ENCODE measurements at places on chromosomes 5 and 9.

DNA sequence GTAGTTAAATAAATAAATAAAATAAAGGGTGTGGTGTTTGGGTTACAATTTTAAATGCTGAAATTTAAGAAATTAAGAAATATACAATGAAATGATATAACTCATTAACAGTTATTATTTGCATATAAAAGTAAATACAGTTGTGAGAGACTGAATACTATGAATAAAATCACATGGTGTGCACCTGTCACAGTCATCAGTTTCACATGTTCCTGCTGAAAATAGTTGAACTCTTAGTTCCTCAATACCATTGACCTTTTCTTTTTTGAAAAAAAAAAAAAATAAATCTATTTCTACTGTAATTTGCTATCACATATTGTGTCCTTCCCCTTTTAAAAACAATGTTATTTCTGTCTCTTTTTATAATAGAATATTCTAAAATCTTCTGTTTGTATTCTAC is 130.9 kb upstream of the CHD1 start:
- DNase-seq = no peak

DNA sequence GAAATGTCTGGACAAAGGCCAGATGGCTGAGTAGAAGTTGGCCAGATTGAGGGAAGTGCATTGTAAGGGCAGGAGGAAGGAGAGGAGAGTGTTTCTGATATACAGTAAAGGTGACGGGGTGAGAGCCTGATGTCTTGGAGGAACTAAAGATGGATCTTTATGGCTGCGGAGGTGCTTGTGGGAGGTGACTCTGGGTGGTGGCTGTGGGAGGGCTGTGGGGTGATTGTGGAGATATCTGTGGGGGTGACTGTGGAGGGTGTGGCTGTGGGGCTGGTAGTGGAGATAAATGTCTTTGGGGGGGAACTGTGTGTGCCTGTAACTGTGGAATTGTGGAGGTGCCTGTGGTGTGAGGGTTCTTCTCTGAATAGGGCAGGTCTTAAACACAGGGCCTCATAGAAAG is 121.4 kb downstream of the CMYA5 start:
- no peak for DNase-seq

DNA sequence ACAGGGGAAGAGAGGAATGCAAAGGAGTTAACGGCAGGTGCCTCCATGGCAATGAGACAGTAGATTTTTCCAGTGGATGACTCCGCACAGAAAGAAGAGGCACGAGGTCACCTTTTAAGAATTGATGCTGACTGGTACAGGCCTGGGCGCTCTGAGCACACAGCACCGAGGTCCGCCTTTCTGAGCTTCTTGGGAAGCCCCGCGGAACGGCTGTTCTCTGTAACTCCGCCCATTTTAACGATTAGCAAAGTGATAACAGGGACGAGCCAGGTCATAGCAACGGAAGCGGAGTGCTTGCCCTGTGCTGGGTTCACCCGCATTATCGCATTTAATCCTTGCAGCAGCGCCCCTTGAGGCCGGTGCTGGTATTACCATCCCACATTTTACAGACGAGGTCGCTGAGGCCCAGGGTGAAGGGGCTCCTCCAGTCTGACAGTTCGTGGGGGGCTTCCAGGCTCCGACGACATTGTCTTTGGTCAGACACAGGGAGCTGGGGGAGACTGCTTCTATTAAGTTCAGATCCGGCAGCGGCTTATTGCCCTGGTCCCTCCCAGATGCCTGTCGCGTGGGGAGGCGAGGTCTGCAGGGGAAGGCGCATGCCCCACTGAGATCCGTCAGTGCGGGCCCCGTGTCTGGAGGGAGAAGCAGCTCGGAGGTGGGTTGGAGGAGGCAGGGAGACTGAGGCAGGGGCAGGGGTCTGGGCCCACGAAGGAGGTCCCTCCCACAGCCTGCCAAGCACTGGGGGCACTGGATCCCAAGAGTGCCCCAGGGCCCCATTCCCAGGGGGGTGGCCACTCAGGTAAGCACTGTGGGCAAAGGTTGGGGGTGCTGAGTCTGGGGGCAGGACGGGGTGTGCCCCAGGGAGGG is 22.3 kb upstream of the HMCN2 start:
- DNase-seq = peak; percentile 49

- no peak for DNase-seq
Measured at GRCh38 chr9:136957901-136958300, 5.8 kb downstream of the LCN12 start.

DNA sequence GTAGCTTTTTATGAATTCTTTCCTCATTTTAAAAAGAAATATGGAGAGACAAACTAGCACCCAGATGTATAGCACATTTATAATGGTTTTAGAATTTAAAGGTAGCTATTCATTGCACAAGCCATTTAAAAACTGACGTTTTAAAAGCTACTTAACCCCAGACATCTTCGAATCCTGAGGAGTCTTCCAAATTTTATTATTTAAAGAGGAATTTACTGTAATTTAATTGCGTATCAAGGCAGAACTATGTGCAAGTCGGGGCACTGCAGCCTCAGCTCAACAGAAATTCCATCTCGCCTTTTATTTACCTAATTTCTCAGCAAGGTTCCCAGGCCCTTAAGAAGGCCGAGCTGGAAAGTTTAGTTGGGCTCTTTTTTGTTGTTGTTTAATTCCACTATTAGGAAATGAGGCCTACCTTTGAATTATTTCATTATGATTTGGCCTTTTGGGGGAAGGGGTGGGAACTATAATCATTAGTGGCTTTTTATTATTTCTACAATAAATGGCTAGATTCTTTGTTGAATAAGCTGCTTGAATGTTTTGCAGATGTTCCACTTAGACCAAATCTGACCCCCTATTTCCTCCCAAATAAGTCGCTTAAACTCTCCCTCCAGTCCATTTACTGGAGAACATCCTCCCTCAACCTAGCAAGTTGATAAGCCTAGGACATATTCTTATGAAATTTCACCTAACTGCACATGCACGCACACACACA is 20.2 kb downstream of the NR2F1 start:
- no peak for DNase-seq

DNA sequence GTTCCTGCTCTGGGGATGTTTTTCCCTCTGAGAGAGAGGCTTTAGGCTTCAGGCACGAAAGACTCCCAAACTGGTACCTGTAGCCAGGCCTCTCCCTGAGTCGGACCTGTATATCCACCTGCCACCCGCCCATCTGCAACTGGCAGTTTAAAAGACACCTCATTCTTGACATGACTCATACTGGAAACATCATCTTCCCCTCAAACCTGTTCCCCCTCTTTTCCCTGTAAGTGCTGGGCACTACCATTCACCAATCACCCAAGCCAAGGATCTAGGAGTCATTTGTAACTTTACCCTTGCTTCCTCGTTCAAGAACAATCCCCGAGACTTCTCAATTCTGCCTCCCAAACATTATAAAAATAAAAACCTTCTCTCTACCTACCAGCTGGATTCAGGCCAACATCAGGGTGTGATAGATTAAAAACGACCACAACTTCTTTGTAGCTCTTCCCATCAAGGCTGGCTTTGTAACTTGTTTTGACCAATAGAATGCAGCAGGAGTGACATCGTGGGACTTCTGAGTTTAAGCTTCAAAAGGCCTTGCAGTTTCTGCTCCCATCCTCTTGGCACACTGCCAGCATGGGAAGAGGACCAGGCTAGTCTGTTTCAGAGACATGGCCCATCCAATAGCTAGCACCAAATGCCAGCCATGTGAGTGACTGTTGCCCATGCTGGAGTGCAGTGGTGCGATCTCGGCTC is 1.8 kb upstream of the WDR31 start:
- DNase-seq = peak; percentile 22

DNA sequence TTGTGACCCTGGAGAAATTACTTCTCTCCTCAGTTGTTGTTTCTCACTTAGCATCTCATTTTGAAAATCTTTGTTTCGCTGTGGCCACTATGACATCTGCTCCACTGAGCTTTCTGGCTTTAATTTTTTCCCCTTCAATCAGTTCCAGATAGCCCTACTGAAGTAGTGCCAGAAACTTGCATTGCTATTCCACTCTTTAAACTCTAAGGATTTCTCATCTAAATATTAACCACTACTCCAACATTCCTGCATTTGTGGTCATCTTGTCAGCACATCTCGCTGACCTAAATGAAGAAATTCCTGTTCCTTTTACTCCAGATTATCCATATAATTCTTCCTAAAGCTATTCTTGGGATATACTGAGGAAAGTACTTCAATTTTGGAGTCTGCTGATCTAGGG is 15.3 kb upstream of the NOL6 start:
- DNase-seq = no peak

- DNase-seq = no peak
Measured at GRCh38 chr9:21316032-21316842, 11.1 kb upstream of the IFNA5 start.

GRCh38 chr9:133691191-133691590 is 47.0 kb downstream of the SARDH start:
- DNase-seq = no peak

GRCh38 chr9:75941066-75941465 is 50.6 kb downstream of the PCSK5 start:
- DNase-seq = no peak

- DNase-seq = no peak
Measured at GRCh38 chr5:177029498-177029897, 7.0 kb downstream of the ZNF346 start.

- DNase-seq = no peak
Measured at GRCh38 chr9:94085062-94085639, 887 bp downstream of the PTPDC1 start.

GRCh38 chr5:58156973-58157701 is 302.7 kb downstream of the PLK2 start:
- peak; percentile 56 for DNase-seq

GRCh38 chr5:34533582-34534522 is 122.3 kb upstream of the RAI14 start:
- DNase-seq = no peak

DNA sequence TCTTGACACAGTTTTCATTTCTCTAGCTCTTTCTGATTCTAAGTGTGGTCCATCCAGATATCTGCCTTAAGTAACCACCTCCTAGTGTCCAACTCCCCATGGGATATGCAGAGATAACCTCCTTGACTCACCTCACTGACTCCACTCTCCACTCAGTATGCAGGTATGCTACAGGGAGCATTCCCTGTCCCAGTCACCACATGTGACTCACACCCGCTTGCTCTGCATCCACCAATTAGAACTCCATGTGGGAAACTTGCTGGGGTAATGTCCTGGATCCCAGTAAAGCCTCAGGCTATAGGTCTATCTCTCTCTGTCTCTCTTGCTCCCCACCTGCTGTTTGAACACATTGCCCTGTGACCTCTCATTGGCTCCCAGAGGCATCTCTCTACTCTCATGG is 563.9 kb downstream of the HTR1A start:
- no peak for DNase-seq

DNA sequence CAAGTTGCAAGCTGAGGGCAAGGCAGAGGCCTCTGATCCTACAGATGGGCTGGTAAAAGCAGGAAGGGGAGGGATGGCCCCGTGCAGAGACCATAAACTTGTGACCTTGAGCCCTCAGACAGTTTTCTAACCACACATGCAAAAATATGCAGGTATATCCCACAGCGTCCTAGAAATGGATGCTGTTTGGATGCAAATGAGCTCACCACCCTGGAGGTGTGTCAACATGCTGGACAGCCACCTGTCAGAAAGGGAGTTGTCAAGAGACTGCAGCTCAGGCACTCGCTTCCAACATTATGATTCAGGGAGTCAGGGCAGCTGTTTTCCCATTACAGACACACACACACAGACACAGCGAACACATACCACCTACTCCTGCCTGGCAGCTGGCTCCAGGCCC is 97.3 kb upstream of the PANK3 start:
- DNase-seq = no peak

DNA sequence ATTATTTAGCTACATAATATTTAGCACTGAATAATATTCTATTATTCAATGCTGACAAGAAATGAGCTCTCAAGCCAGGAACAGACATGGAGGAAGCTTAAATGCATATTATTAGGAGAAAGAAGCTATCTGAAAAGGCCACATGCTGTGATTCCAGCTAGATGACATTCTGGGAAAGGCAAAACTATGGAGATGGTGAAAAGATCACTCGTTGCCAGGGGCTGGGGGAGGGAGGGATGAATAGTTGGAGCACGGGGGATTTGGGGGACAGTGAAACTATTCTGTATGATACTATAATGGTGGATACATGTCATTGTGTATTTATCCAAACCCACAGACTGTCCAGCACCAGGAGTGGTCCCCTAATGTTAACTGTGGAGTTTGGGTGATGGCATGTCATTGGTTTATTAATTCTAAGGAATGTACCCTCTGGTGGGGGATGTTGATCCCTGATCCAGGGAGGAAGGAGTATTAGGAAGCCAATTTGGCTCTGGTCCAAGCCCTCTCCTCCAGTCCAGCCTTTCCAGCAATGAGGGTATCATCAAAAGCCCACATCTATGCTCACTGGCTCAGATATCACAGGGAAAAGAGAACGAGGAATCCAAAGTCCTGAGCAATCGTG is 162.5 kb downstream of the COL23A1 start:
- DNase-seq = no peak

DNA sequence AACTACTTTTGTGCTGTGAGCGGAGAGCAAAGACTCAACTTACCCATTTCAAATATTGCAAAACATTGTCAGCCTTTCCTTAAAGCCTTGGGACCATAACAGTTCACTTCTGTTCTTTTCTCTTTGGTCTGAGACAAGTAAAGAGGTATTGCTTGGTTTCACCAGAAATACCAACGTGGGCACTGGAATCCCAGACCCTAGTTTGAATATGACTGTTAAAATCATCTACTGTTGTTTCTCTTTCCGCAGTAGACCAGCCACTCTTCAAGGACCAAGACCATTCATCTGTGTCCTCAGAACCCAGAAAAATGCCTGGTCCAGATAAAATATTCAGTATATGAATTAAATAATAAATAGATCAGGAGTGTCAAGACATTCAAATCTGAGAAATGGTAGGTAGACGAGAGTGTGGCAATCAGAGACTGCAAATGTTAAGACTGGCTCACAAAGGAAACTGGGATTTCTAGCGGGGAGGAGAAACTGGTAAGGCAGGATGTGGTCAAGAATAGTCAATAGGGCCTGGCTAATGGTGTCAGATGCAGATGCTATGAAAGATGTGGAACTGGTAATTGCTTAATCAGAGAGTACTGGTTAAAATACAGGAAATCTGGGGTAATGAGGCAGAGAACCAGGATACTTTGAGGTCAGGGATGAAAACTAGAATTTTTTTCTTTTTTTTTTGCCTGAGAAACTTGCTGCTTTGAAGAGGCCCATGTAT is 82.1 kb upstream of the IL33 start:
- no peak for DNase-seq

DNA sequence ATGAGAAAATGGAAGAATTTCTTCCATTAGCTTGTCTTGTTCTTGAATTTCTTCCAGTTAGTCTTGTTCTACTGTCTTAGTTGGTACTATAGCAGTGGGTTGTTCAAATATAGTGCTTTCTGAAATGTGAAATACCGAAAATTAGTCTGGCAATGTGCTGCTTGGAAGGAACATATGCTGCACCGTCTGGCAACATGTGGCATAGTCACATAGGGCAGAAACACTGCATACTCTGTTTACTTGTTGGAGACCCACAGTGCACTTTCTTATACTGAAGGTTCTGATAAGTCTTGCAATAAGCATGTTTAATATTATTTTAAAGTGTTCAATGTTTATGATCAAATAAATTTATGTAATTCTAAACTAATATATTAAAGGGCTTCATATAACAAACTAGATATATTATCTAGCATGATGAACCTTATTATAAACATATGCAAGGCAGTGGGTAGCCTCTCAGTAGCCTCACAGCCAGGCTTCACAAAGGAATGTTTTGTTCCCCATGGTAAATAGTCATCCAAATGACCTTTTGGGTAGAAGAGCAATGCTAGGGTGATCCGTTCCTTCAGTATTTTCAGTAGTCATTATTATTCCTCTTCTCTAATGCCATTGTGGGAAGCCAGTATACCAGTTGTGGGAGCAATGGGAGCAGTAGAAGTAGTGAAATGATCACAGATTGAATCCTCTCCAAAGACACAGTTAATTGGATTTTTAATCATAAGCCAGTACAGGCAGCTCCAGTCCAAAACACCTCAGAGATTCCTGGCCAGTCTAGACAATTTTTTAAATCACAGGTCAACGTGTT is 1106.7 kb downstream of the DTWD2 start:
- no peak for DNase-seq

All from SHP77 (cell line).